ENCODE measurements at places on chromosomes 13 and 19.
A peak's percentile ranks its signal among the peaks of the same experiment; 100 is the strongest.

DNA sequence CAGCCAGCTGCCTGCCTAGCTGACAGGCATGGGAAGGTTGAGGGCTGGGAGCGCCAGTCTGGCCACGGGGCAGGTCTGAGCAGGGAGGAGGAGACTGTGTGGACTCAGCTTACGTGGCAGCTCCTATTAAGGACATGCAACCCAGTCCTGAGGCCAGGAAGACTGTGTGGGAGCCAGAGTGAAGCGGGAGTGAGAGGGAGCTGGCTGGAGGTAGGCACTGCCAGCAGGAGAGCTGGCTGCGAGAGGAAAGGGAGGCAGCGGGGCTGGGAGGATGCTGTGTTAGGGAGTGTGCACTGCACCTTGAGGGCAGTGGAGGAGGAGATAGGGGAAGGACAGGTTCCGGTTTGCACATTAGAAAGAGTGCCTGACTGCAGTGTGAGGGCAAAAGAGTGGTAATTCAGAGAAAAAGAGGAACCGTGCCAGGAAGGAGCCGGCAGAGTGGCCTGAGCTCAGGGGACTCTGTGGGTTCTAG lies 99.2 kb downstream of the SLC7A1 start:
- DNase-seq, result no peak

DNA sequence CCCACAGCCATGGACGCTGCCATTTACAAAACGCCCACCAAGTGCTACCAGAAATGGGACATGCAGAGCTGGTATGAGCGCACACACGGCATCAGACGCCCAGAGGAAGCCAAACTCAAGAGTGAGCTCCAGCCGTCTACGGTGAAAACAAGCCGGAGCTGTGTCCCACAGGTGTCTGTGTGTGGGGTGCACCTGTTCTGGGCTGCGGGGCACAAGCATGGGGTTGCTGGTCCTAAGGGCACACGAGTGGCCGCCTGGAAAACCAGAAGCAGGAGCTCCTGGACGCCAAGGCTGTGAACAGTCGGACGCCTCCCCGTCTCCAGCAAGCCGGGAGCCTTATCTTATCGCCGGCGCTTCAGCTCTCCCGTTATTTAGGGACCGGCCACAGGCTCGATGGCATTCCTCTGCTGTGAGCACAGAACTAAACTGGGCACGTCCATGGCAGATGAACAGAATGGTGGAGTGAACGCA lies 1.3 kb downstream of the ADPRHL1 start:
- DNase-seq, result no peak

GRCh38 chr13:37923236-37923635 lies 53.7 kb upstream of the TRPC4 start:
- no peak for DNase-seq

- peak; percentile 14 for DNase-seq
Observed at GRCh38 chr13:35804901-35805300, 326.3 kb downstream of the DCLK1 start.

Measured in stromal cell of bone marrow (primary cell).